AG04449 (cell line): ENCODE measurements at places on chromosomes 11 and 22.

DNA sequence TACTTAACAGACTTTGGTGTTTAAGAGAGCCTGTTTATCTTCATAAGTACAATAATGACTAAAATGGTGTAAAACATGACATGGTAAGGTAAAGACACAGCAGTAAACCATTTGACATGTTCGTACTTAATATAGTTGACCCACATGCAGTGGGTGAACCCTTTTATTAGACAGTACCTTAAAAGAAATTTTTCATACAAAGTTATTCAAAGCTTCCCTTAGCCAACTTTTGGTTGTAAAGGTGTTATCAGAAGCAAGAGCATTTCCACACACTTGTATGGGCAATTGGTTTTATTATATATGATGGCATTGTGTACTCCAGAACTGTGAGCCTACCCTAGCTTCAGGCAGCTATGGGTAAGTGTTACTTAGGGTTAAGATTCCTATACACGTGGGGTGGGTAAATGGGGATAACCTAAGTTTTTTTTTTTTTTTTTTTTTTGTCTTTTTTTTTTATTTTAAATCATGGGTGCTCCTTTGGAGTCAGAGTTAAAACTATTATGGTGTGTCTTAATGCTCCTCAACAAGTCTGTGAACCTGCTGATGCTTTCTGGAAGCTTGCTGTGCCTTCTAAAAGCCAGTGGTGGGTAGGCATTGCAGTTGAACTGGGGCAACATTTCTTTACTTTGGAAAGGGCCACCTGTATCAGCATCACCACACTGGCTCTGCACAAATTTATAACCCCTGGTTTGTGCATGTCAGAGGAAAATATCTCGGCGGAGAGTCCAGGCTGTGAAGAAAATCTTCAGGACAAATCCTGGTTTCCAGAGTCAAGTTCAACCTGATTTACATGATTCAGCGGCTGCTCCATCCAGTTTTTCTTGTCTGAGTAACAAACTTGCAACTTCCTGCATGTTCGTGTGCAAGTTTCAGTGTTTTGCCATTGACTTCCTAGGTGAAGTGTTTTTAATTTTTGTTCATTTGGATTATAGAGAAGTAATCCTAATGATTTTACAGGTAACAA lies 3.3 kb downstream of the PCF11 start:
- DNase-seq = no peak

DNA sequence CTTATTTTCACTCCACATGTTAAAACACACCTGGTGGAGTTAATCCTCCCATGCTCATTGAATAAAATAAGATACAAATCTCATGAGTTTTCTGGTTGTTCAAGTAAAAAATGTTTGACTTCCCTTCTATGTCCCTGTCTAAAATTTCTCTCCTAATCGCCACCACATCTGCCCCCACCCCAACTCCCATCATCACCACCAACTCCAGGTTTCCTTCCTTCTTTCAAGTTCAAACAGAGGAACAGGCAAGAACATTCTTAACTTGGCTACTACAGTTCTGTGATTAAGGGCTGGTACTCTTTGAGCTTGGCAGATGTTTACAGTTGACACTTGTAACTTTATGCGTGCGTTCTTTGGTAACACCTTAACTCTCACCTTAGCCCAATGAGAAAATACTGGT lies 9.1 kb upstream of the PSMA1 start:
- no peak for DNase-seq

DNA sequence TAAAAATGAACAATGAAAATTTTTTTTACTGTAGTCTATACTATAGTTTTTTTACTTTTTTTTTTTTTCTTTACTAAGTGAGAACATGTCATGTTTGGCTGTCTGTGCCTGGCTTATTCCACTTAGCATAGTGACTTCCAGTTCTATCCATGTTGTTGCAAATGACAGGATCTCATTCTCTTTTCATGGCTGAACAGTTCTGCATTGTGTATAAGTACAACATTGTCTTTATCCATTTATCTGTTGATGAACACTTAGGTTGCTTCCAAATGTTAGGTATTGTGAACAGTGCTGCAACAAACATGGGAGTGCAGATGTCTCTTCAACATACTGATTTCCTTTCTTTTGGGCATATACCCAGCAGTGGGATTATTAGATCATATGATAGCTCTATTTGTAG lies 88.1 kb upstream of the CCDC90B start:
- DNase-seq = no peak

DNA sequence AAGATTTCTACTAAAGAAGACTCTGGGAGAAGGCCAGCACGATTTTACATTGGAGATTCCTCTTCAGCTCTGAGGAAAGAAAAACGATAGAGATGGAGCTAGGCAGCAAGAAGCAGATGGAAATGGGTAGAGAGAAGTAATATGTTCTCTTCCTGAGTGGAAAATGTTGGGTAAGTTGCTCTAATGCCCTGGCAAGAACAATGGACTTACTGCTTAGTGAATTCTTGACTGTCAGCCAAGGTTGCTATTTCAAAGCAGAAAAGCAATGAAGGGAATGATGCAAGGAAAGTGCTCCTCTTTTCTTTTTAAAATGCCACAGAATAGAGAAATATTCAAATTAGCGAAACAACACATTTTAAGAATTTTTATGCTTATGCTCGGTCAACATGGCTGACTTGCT lies 38.4 kb upstream of the CWF19L2 start:
- peak; percentile 38 for DNase-seq
